ENCODE measurements at places on chromosomes 7 and 10.
A peak's percentile ranks its signal among the peaks of the same experiment; 100 is the strongest.

DNA sequence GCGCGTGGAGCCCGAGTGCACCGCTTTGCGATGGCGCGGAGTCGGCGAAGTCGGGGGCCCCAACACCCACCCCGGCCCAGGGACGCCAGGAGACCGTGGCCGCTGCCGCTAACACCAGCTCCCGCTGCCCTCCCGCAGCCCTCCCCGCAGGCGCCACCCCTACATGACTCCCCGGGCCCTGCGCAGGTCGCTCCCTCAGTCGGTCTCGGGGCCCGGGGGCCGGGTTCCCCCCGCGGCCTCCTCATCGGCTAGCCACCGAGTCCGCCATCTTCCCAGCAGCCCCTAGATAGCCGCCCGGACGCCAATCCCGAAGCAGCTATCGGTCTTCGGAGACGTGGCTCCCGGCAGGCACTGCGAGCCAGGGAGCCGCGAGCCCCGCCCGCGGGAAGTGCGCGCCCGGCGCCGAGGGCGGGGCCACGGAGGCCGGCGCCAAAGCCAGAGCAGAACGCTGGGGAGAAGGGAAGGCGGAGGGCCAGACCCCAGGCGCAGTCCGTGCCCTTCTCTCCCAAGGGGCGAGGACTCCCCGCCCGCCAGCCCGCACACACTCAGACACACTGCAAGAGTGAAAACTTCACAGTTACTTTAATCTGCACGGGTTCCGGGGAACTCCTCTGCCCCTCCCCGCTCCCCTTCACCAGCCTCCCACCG, at the start of gene FASTK:
Gene FASTK, minus strand, starts transcription at position 288 of the 648 bp plus-strand sequence. Its CDS starts 43 bp downstream, at position 245.
- DNase-seq = peak; percentile 90

DNA sequence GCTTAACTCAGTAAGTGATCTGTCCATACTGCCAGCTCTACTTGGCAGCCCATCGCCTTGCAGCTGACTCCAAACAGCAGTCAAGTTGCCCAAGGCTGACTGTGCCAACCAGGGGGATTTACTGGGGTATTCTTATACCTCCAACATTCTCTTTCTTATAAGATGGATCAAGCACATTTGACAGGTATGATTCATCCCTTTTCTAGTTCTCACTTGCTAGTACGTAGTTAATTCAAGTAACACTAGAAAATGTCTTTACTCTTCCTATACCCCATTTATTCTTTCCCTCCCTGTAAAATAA, 77.0 kb downstream of the SLC25A13 start:
- DNase-seq = no peak

DNA sequence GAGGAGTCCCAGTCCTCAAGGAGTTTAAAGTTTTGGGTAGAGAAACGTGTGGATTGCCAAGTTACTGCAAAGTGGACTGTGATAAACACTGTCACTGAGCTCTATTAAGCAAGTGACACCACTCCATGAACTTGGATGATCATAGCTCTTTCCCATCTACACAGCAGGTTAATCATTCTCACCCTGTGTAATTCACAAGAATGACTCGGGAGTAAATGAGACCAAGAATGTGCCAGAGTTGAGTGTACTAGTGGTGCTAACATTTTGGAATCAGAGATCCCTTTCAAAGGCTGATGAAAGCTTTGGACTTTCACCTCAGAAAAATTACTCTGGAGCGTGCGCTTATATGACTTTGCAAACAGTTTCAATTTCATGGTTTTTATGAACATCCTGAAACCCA, 80.8 kb downstream of the RBM20 start:
- DNase-seq = no peak

DNA sequence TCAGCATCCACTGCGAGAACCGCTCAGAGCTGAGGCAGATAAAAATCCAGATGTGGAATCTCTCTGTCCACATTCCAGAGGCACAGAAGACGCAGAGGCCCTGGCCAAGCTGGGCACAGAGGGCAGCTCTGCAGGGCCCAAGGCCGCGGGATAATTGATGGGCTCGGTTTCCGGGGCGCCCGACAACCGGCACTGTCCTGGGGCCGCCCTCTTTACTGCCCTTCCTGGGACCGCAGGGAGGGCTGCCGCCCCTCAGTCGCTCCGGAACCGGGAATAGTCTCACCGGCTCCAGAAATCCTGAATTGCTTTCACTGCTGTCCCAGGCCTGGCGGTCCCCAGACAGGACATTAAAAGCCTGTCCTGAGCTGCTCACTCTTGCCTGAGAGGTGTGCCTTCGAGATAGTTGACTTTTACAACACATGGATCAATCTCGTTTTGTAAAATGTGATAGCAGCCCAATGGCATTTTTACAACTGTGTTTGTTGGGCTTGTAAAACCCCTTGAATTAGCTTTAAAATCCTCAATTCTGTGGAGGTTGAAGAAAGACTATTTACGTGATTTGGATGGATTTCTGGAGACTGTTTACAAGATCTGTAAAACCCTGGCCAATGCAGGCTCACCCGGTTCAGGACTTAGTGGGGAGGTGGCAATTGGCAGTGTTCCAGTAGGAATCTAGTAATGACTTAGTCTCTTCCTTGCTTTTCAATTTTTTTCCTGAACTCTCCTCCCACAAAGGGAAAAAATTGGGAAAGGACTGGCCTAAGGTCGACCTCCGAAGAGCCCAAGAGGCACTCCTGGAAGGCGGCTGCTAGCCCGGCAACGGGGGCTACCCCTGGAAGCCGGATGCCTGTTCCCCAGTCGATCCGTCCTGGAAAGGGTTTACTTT, 1.4 kb upstream of the HOXA6 start:
- no peak for DNase-seq

DNA sequence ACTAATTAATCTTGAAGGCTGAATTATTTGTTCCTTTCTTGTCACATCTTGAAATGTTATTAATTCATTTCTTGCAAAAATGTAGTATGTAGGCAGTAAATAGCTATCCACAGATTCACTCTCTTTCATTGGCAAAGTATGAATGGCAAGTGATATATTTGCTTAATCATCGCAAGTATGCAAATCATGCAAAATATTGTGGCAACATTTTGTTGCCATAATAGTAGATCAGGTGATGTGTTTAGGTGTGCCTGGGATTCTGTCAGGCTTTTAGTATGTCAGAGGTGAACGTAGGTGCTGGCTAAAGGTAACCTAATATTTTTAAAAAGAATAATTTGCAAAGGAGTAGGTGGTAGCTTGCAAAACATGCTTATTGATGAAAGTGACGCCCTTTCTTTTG, 5.9 kb downstream of the MAP3K8 start:
- no peak for DNase-seq

- no peak for DNase-seq
Measured at GRCh38 chr10:61325223-61325960, 127.8 kb downstream of the TMEM26 start.

DNA sequence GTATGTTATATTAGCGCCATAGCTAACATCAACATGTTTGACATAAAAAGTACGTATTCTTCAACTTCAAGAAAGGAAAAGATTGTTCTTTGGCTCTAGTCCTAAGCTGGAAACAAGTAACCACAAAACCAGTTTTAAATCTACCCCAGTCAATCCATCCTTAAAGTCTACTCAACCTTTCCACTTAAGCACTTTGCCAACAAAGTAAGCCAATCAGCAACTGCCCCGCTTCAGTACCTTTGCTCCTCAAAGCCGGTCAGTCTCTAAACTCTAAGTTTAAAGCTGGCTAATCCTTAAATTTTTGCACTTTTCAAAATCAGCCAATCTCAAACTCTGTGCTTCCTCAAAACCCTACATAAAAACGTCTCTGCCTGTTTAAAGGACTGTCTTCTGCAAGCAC, 8.1 kb downstream of the ZNF438 start:
- no peak for DNase-seq

DNA sequence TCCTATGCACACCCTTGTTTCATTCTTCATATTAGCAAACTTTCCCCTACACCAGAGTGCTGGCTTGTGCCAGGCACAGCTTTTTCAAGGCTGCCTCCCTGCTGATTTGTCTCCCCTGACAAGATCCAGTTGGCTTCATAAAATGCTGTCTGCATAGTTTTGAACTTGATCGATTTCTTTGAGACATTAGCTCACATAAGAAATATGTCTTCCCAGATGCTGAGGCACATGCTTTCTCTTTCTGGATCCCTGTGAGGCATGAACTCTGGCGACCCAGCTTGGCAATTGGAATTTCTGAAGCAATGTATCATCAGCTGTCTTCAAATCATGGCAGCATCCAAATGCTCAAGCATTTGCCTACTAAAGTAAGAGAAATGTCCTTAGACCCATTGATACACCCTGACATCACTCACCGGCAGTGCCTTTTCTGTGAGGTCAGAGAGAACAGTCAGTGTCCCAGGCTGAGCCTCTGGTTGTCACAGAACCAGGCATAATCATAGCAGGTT, 616.4 kb upstream of the GHITM start:
- no peak for DNase-seq

DNA sequence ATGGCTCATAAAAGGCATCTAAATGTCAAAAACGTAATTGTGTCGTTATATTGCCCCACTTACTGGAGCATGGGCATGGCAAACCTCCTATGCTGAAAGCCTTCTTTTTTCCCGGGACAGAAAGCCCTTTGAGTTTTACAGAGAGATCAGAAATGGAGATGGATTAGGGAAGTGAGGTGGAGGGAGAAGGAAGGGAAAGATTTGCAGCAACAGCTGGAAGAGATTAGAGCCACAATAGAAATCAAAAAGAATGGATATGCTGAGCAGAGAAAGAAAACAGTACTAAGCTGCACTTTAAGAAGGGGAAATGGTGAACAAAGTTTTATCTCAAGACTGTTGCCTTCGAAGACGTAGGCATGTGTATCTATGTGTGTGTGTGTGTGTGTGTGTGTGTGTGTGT, 97.2 kb upstream of the PCGF5 start:
- DNase-seq = no peak

GRCh38 chr10:87550741-87551140, 46.0 kb downstream of the MINPP1 start:
- DNase-seq = no peak

- no peak for DNase-seq
Measured at GRCh38 chr10:75080554-75080953, 30.9 kb upstream of the SAMD8 start.
